ENCODE measurements at places on chromosomes 7 and 10.

GRCh38 chr7:388023-388960, 98.3 kb downstream of the FOXL3 start:
- DNase-seq: no peak

- no peak for DNase-seq
These were observed 103.4 kb downstream of the TRRAP start for GRCh38 chr7:98981701-98982100.

DNA sequence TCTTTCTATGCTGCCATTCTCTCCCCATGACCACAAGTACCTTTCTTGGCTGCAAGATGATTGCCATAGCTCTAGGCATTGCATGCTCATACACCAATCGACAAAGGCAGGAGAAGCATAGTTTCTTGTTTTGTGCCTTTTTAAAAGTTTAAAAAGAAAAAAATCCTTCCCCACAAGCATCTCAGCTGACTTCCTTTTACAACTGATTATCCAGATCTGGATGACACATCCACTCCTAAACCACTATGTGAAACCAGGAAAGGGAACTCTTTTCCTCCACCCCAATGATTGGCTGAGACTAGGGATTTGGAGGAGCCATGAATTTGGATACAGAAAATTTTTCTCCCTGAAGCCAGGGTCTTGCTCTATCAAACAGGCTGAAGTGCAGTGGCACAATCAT, 14.5 kb upstream of the LRRC4 start:
- DNase-seq: no peak

DNA sequence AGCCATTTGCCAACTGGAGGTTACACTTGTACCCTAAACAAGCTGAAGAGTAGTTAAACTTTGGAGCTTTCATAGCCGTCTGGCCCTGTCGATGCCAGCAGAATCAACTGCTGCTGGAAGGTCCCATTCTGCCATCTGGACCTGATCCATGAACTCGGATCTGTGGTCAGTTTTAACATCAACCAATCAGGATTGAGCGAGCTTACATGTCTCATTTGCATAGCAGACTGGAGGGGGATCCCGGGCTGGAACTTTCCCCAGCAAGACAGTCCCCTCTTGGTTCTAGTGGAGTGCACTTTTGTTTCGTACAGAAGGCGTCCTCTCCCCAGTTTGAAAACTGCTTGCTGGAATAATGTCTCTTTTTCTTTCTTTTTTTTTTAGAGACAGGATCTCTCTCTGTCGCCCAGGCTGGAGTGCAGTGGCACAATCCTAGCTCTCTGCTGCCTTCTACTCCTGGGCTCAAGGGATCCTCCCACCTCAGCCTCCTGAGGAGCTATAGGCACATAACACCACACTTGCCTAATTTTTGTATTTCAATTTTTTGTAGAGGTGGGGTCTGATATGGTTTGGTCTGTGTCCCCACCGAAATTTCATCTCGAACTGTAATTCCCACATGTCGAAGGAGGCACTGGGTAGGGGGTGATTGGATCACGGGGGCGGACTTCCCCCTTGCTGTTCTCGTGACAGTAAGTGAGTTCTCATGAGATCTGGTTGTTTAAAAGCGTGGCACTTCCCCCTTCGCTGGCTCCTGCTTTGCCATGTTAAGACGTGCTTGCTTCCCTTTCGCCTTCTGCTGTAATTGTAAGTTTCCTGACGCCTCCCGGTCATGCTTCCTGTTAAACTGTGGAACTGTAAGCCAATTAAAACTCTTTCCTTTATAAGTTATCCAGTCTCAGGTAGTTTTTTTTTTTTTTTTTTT, 42.8 kb upstream of the SEPHS1 start:
- DNase-seq: no peak

DNA sequence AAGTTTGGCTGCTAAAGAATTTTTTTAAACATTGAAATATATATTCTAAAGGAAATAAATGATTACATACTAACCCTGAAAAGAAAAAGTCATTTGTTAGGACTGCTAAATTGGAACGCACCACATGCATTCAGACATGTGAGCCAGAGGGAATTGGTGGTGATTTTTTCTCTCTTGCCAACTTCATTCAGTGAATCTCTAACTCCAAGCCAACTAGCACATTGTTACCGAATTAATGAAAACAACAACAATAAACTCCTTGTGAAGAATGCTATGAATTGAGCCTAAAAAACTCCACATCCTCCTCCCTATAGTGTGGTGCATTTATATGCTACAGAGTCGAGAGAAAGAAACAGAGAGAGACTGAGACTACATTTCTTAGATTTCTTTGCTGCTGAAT, 135.5 kb upstream of the CACNA2D1 start:
- no peak for DNase-seq

Data from occipital lobe (tissue), 3 donors.